ENCODE measurements at places on chromosomes 3 and 15.

DNA sequence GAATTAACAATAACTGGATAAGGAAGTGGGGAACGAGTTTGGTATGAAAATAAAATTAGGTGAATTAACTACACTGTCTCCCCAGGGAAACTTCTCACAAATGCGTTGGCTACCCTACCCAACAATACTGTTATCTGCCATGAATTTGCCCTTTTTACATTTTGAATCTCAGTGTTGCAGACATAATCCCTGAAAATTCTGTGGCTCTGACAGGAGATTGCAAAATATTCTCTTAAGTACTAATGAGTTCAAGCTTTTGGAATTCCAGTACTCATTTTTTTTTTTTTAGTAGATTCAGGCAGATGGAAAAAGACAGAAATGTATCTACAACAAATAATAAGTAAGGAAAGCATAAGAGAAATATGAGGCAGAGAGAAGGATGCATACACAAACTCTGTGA is 332.6 kb downstream of the LSAMP start:
- no peak for DNase-seq

- DNase-seq, result no peak
Measured at GRCh38 chr3:16739541-16740105, 134.4 kb upstream of the DAZL start.

DNA sequence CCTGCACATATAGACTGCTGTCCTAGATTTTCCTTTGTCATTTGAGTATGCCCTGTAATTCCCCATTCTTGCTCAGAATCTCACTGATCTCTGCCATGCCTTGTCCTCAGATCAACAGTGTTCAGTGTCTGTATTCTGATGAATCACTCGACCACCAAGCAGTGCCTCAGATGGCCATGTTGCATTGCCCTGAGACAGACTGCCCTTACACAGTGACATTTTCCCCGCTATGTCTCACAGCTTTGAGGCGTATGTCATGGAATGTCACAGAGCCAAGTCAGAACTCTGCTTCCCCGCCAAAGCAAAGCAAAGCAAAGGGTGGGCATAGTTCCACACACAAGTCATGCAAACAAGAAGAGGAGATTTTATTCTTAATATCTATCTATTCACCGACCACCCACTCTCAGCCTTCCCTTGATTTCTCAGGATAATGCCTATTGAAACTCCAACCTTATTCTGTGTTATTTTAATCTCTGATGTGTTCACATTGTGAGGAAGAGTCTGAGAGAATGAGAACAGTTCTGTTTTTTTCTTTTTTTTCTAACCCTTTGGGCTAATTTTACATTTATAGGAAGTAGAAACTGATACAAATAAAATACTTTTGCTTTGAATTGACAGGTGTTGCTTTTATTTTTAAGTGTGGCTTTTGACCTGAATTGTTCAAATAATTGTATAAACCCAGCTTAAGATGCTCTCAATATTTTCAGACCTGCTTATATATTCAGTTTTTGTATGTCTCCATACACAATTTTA is 16.9 kb upstream of the PSMD6 start:
- DNase-seq, result no peak

- no peak for DNase-seq
Measured at GRCh38 chr3:125035217-125035616, 20.6 kb downstream of the HEG1 start.

DNA sequence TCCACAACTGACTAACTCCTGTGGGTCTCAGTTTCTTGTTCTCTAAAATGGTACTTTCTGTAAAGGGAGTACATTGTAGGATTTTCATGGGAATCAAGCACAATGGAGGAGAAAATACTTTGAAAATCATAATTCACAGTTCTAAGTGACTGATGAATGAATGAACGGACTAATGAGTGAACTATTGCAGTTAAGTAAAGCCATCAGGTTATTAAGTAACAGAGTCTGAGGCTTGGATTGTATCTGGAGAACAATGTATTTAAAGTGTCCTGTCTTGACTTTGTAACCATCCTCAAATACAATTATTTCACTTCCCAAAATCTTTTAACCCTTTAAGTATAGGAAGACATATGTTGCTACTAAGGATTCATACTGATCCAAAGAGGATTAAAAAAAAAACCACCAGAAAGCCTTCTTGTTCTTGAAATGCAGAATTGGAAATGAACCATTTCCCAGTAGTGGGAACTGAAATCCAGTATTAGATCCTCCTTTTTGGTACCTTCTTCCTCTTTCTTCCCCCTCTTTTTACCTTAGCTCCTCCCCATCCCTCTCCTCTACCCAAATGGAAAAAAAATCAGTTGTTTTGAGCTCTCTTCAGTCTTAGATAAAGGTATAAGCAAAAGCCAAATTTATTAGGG is 13.2 kb upstream of the BCL6 start:
- DNase-seq, result no peak

GRCh38 chr15:68503213-68503612 is 71.2 kb upstream of the ITGA11 start:
- no peak for DNase-seq

DNA sequence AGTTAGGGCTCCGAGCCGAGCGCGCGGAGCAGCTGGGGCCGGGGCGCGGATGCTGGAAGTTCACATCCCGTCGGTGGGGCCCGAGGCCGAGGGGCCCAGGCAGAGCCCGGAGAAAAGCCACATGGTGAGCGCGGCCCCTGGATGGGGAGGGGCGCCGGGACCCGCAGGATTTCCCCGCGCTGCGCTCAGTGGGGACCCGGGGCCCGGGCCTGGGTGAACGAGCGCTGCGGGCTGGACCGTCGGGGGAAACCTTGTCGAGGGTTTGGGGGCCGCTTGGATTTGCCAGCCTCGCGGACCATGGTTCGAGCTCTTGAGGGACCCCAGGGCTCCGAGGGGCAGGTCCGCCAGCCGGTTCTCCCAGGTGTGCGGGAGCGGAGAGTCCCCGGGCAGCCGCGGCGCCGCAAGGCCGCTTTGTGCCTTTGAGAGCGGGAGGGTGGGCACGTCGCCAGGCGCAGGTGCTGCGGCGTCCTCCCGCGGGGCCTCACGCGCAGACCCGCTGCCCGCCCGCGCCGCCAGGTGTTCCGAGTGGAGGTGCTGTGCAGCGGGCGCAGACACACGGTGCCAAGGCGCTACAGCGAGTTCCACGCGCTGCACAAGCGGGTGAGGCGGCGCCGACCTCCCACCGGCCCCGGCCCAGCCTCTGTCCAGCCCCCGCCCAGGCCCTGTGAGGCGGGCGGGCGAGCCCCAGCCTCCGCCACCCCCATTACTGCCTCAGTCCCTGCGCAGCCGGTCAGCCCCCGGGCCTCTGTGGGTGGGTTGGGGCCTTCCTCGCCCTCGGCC is at the start of gene SNX22:
Gene SNX22, plus strand, starts transcription at position 5 of the 780 bp plus-strand sequence. Its CDS starts 45 bp downstream, at position 50.
- DNase-seq, result no peak

DNA sequence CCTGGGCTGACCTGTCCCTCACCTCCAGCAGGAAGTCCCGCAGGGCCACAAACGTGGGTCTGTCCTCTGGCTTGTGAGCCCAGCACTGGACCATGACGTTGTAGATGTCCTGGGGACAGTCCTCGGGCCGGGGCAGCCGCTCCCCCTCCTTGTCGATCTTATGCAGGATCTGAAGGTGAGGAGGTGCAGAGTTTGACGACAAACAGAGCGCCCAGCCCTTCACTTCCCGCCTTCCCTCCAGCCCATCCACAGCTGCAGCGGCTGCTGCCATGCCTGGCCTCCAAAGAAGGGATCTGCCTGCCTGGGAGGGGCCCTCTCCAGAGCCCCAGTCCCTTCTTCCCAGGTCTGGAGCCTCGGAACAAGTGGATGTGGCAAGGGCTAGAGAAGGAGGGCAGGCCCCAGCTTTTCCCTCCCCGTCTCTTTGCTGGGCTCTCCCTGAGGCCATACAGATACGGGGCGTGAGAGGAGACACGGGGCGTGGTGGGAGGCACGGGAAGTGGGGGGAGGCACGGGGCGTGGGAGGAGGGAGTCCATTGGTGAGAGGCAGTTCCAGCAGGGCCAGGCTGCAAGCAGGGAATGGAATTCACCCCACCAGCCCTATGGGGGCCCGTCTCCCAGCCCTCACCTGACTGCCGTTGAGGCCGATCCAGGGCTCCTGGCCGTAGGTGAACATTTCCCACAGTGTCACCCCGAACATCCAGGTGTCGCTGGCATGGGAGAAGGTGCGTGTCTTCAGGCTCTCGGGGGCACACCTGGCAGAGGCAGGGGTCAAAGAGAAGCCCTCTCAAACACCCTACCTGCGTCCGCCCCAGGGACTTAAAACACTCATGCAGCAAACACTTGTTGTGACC is 29.7 kb downstream of the TNK2 start:
- DNase-seq, result no peak

- no peak for DNase-seq
Measured at GRCh38 chr15:75942464-75942863, 38.8 kb downstream of the FBXO22 start.

DNA sequence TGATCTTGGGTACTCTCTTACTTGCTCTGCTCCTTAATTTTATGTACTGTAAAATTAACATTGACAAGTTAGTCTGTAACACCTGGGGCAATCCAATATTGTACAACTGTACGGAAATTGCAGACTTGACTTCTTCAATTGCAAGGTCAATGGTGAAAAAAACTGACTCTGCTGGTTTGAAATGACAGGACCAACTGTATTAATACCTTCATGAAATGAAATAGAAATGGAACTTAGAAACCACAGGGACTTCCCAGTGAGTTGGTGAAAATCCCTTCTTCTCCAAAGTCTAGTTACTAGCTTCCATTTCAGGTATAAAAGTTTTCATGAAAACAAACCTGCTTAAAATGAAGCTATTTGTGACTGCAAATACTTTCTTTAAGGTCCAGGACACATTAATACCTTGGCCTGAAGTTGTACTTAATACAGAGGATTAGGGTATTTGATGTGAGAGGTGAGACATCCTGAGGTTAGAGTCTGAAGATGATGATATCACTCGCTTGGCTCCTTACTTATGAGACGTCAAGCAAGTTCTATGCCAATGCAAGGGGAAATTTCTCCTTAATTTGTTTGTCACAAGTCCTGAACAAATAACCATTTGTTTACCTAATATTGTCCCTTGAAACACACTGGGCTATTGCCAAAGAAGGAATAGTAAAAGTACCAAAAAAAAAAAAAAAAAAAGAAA is 226.2 kb upstream of the TP63 start:
- no peak for DNase-seq

GRCh38 chr15:78059110-78059839 is 18.2 kb downstream of the TBC1D2B start:
- DNase-seq, result no peak

GRCh38 chr3:152969557-152970300 is 134.8 kb downstream of the P2RY1 start:
- DNase-seq, result no peak

GRCh38 chr15:49678655-49679054 is 57.8 kb downstream of the DTWD1 start:
- no peak for DNase-seq

DNA sequence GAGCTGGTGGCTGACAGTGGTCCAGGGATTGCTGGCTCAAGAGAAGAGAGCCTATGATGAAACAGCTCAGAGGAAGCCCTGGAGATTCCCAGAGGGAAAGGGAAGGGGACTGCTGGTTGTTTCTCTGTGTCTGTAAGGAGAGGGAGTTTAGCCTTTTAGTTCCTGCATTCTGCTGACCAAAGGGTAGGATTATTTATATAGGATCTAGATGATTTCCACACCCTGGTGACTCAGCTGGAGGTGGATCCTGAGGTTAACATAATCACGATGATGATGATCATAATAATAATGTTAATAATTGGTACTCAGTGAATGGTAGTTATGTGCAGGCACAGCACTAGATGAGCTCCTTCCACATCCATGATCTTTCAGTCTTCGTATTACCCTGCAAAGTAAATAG is 144.9 kb downstream of the EPHB1 start:
- DNase-seq, result no peak

GRCh38 chr15:92421976-92422375 is 28.3 kb downstream of the ST8SIA2 start:
- DNase-seq, result no peak

- DNase-seq, result no peak
Measured at GRCh38 chr3:17733215-17733614, 9.2 kb downstream of the TBC1D5 start.

DNA sequence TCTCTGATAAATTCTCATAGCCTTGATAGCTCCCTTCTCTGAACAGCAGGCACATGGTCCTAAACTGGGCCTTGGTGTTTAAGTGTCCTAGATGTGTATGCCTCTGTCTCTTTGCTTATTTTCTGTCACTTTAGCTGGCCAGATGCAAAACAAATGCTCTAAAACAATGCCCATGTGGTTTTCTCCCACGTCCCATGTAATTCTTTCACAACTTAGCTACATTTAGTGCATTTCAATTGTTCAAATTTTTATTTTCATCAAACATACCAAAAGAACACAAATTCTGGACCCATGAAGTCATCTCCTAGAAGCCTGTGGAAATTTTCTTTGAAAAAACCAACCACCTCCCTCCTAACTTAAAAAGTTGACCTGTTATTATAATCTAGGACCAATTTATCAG is 491.3 kb upstream of the AGTR1 start:
- no peak for DNase-seq

- no peak for DNase-seq
Measured at GRCh38 chr3:190183121-190183520, 62.4 kb upstream of the P3H2 start.

- no peak for DNase-seq
Measured at GRCh38 chr3:85592256-85592655, 633.5 kb downstream of the CADM2 start.

- DNase-seq, result no peak
Measured at GRCh38 chr3:152284906-152285305, 16.2 kb downstream of the MBNL1 start.

GRCh38 chr15:94924971-94925598 is 693.7 kb downstream of the MCTP2 start:
- DNase-seq, result no peak

GRCh38 chr3:123778991-123779622 is 105.0 kb downstream of the MYLK start:
- no peak for DNase-seq

DNA sequence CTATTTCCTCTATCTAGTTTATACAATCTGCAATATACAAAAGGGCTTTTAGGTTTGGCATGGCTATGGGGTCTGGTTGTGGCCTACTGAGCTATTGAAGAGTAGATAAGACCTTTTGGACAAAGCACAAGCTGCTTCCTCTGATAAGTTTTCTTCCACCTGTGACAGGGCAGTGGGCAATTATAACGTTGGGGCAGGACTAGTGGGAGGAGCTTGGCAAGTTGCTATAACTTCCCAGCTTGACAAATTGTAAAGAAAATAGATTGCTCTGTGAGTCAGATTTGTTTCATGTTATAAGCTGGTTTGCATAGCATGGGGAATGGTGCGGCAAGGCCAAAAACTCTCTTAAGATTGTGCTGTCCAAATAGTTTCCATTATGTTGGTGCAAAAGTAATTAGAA is 64.9 kb downstream of the SLC7A14 start:
- no peak for DNase-seq

DNA sequence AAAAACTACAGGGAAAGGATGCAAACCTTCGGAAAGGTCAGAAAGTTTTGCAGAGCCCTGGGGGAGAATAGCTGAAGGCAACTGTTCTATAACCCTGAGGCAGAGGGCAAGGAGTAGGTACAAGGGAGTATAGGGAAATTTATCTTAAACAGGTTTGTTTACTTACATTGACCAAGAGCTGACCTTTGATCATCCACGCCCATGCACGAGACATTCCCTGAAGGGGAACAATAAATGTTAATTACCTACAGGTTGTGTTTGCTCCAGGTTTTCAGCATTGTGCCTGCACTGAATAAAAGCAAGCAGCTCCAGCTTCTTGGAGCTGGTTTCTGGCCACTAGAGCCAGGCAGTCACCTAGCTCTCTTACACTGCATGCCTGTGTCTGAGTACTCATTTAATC is 524.5 kb upstream of the TGFBR2 start:
- DNase-seq, result no peak

- DNase-seq, result no peak
Measured at GRCh38 chr3:62592408-62592807, 219.1 kb upstream of the FEZF2 start.

- DNase-seq, result no peak
Measured at GRCh38 chr3:140501061-140501769, 176.6 kb upstream of the TRIM42 start.
